ENCODE measurements at places on chromosomes 12 and 14.

DNA sequence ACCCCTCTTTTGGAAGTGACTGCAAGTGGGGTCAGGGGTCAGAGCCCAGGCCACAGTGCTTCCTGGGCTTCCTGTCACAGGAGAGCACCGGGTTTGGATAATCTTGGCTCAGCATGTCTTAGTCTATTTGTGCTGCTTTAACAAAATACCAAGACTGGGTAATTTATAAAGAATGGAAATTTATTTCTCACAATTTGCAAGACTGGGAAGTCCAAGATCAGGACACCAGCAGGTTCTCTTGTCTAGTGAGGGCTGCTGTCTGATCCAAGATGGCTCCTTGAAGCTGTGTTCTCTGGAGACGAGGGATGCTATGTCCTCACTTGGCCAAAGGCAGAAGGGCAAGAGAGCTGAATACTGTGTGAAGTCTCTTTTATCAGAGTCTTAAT, 74.1 kb downstream of the RIN3 start:
- DNase-seq, result peak; percentile 87

GRCh38 chr14:92922883-92923743, at the start of gene CHGA:
Gene CHGA (plus strand): TSS chr14:92923150. CDS start chr14:92923360, 210 bp downstream.
- DNase-seq, result peak; percentile 35

DNA sequence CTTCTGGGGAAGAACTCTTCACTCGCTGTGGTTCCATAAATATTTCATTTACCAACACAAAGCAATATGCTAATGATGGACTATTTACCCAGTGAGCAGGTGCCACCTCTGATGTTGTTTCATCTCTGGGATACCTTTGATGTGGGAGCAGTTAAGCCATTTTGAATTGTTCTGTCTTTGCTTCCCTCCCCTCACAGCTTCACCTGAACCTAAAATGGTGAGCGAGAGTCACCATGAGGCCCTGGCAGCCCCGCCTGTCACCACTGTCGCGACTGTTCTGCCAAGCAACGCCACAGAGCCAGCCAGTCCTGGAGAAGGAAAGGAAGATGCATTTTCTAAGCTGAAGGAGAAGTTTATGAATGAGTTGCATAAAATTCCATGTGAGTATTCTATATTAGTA, 352.7 kb downstream of the SYT1 start:
- DNase-seq, result no peak

DNA sequence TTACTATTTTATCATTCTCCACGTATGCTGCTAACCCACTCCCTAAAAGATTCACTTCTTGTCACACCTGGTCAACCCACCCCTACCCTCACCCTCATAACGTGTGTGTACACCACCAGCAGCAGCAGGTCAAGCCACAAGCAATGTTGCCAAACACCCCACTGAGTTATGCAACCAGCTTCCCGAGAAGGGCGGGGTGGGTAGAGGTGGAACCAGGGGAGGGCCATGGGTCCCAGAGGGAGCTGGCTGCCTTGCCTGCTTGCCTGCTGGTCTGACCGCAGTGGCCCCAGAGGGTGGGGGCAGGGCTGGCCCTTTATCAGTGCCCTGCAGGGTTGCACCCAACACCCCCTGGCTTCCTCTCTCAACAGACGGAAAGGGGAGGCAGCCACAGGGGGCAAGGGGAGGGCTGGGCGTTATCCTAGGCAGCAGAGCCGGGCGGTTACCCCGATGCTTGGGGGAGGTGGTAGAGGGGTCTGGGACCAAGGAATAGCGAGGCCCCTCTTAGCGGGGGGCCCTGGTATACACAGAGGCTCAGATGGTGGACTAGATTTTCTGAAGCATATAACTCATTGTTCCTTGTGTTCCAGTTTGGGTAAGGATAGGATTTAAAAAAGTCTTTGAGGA, 3.5 kb upstream of the NFE2 start:
- DNase-seq, result peak; percentile 66

- peak; percentile 98 for DNase-seq
Observed at GRCh38 chr14:88492272-88493089, 62.3 kb downstream of the PTPN21 start.

DNA sequence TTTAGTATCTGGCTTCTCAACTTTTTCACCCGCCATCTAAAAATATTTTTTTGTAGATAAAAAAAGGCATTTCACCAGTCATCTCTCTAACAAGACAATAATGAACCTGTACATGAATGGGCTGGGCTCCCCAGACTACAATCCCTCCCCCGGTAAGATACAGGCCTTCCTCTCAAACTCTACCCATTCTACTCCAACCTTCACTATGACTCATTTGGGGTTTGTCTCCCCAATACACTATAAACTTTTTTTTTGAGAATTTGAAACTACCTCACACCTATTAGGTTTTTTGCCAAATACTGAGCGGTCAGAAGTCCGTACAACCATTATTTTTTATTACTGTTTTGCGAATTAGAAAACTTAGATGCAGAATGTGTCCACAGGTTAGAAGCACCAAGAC, 784 bp downstream of the RPL6 start:
- no peak for DNase-seq

- DNase-seq, result no peak
Observed at GRCh38 chr12:48311313-48311712, 39.4 kb downstream of the ZNF641 start.

GRCh38 chr12:26429070-26429691, 233.8 kb downstream of the SSPN start:
- DNase-seq, result no peak

DNA sequence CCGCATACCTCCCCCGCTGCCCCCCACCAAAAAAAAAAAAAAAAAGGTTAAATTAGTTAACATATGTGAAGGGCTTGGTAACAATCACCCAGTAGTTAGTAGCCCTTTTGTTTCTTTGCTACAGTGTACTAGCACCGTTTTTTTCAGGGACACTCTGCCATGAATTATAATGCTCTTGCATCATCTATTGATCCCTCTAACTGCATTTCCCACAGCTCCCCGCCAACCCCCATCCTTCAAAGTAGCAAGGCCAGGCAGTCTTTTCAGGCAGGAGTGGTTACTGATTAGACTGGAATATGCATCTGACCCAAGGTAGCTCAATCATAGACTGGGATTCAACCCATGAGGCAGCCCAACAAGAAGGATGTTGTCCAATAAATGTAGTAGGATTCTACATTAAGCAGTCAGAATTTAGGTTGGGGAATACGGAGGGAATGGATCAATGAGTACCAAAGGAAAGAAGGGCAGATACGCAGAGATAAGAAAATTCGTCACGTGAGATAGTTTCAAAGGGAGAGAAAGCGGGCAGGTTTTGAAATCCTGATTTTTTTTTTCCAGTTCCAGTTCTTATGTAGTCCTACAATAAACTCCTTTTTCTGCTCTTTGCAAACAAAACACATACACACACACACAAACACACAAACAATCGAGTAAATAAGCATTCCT, 39.8 kb upstream of the CRACR2A start:
- DNase-seq, result no peak

- DNase-seq, result no peak
Observed at GRCh38 chr14:20143911-20144310, 5.3 kb downstream of the OR4N5 start.

DNA sequence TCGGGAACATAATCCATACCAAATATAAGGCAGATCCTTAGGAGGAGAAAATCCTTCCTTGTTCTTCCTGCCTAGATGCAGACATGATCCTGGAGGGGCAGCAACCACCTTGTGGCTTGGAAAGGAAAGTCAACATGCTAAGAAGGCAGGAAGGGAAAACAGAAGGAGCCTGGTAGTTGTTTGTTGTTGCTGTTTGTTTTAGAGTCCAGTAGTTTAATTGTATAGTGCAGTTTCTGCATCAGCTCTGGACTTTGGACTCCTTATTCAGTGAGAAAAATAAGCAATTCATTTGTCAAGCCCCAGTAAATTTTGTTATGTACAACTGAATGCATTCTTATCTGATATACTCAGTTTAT, 45.7 kb upstream of the APPL2 start:
- no peak for DNase-seq

- peak; percentile 46 for DNase-seq
Observed at GRCh38 chr12:1800401-1801302, 19.7 kb upstream of the LRTM2 start.

DNA sequence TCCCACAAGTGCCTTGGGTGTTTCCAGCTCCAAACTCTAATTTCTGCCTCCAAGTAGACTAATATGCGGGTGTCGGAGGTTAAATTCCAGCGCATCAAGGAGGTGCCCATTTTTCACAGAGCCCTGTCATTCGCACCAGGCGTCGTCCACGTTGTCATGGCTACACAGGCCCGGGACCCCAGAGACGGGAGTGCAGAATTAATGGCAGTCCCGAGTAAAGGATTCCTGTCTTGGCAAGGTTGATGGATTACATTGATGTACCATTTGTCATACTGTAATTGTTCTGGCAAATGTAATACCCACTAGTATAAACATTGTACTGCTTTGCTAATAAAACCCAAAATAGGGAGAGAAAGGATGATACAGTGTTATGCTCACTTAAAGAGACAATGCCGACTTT, 222.9 kb upstream of the MYL2 start:
- DNase-seq, result no peak

DNA sequence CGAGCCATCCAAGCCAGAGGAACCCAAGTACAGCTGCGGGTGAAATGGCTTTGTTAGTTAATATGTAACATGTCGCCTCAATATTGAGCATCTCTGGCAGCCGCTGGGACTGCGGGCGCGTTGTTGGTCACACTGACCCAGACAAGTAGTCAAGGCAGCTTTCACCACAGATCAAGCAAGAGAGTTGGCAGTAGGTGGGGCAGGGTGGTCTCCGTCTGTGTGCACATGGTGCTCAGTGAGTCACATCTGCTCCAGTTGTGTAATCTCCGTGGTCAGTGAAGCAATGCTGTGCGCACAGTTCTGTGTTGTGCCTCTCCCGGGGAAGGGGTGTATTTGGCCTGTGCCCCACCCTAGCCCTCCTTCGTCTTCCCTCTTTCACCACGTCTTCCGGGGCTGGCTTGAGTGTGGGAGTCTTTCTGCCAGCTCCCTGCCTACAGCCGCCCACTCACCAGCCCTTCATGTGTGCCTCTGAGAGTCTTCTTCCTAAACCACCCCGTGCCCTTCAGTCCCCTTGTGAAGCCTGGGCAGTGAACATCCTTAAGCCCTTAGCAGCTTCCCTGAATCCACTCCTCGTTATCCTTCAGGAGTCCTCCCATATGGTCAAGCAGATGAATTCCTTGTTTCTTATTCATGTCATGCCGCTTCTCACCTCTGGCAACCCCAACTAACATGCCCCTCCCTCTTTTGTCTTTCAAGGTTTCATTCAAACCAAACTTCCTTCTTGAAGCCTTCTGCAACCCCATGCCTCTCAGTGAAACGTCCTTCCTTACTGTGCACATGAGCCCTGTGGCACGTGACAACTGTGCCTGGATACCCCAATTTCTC, 242.1 kb downstream of the CACNA1C start:
- peak; percentile 74 for DNase-seq

DNA sequence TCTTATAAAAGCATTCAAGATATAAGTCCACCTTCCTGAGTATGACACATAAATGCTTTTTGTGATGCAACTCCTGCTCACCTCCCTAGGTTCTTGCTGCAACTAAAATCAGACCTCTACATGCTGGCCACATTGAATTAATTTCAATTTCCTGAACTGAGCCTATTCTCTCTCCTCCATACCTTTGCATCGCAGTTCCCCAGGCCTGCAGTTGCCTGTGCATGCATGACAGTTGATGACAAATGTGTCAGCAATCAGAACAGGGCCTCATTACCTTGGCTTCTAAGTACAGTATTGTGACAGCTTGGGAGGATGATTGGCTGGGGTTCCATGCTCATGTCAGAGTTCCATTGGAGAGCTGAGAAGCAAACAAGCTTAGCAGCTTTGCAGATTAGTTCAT, 3.9 kb upstream of the TM7SF3 start:
- DNase-seq, result no peak

- DNase-seq, result no peak
Observed at GRCh38 chr12:132566516-132567131, 43.8 kb downstream of the LRCOL1 start.

DNA sequence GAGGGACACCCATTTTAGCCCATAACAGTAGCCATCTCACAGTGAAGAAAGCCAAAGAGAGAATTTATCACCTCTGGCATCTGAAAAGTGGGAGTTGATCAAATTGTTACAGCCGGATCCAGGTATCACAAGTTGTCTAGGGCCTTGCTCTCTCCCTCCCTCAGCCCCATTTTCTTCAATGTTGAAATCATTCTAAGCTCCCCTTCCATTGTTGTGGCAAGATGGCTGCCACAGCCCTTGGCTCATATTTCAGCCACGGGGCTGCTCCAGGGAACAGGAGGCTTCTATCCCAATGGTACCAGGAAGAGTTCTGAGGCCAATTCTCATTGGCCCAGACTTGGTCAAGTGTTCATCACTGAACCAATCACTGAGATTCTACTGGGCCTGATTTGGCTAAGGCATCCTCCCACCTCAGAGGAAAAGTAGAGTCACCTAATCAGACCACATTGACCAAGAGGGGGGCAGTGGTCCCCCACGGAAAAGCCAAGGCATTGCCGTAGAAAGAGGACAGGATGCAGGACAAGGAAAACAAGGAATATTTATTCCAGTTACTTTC, 106.2 kb downstream of the GPATCH2L start:
- DNase-seq, result no peak

- peak; percentile 3 for DNase-seq
Observed at GRCh38 chr12:104063712-104064030, 660 bp upstream of the HCFC2 start.

GRCh38 chr12:52455821-52456220, 3.9 kb upstream of the KRT6B start:
- DNase-seq, result peak; percentile 22

- no peak for DNase-seq
Observed at GRCh38 chr12:3102771-3103410, 25.7 kb downstream of the TSPAN9 start.

DNA sequence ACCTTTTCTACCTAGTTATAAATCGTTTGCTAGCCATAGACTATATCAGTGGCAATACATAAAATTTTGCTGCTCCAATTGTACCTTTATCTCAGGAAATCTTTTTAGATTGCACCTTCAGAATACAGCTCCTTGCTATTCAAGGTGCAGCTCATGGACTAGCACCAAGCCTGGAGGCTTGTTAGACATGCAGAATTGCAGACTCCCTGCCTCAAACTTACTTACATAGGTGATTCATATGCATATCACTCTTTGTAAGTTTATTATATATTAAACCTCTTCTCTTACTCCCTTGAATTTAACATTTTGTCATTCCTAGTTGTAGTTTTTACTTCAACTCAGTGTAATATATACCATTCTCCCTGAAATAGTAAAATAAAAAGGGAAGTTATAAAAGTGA, 195.4 kb upstream of the PDZRN4 start:
- no peak for DNase-seq

DNA sequence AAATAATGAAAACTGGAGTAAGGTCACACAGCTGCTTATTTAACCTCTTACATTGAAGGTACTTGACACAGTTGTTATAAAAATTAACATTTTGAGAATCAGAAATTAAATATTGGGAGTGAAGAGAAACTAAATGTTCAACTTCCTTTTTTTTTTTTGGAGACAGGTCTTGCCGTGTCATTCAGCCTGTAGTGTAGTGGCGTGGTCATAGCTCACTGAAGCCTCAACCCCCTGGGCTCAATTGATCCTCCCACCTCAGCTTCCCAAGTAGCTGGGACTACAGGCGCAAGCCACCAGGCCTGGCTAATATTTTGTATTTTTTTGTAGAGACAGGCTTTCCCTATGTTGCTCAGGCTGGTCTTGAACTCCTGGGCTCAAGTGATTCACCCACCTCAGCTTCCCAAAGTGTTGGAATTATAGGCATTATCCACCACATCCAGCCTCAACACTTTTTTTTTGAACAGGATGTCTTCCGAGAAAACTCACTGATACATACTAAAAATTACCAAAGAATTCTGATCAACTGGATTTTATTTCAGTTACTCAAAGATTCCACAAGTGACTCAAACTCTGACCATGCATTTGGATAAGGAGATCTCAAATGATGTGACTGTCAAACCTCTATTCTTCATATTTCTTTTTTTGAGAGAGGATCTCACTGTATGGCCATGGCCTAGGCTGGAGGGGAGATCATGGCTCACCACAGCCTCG, 35.4 kb downstream of the SGPP1 start:
- no peak for DNase-seq
